ENCODE measurements at places on chromosomes 4 and X.

- DNase-seq = no peak
These were observed 205.2 kb upstream of the CASK start for GRCh38 chrX:42128587-42128986.

DNA sequence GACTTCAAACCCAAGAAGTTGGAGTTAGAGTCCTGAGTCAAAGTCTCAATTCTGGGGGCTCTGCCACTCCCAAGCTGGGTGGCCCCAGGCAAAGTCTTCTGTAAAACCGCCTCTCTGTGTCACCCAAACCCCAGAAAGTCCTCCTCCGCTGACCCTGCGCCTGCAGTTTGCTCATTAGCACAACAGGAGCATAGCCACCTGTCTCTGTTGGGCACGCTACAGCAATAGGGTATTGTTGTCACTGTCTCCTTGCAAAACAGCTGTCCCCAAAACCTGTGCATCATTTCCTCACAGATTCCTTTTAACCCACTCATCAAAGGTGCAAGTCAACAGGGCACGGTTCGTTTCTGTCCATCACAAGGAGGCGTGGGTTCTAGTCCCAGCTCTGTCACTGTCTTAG lies 8.0 kb upstream of the DGAT2L6 start:
- no peak for DNase-seq

- no peak for DNase-seq
These were observed 431.5 kb upstream of the RASGEF1B start for GRCh38 chr4:81903212-81903611.

DNA sequence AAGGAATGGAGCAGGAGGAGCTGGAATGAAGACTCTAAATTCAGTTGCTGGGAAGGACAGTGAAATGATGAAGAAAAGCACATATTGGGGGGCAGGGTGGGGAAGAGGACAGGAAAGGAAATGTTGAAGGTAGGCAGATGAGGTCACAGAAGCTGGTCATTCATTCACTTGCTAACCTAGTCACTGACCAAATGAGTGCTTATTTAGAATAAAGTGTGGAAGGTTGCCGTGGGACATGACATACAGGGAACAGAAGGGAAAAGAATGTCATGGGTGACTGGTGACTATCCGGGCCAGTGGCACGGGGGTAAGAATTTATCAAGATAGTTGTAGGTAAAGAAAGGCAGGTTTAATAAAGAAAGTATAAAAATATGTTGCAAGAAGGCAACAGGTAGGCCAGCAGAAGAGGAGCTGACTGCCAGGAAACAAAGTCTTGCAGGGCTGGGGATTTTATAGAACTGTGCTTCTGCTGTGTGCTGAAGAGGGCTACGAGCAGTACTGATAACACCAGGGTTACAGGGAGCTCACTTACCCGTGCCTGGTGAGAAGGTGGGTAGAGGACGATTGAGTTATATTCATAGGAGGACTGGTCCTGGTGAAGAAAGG lies 31.9 kb upstream of the TLR3 start:
- DNase-seq = no peak

- DNase-seq = peak; percentile 56
These were observed 262.4 kb downstream of the MID1IP1 start for GRCh38 chrX:39063702-39064101.

Measured in DMS53 (cell line).